ENCODE measurements at places on chromosomes 7 and 10. TPM values are rescaled to one million over a fixed set of nuclear protein-coding genes. Genes with fewer than 3 reads are reported as not detected.

- H3K36me3 ChIP-seq, result no peaks in the 10 kb centered on the region
- DNase-seq, result no peak
- H3K4me3 ChIP-seq, result no peak overlapping the region
- H3K4me1 ChIP-seq, result peaks cover 33% of the 10 kb centered on the region
- H3K27me3 ChIP-seq, result no peaks in the 10 kb centered on the region
Observed at GRCh38 chr7:30814700-30815387, 43.6 kb downstream of the MINDY4 start.

DNA sequence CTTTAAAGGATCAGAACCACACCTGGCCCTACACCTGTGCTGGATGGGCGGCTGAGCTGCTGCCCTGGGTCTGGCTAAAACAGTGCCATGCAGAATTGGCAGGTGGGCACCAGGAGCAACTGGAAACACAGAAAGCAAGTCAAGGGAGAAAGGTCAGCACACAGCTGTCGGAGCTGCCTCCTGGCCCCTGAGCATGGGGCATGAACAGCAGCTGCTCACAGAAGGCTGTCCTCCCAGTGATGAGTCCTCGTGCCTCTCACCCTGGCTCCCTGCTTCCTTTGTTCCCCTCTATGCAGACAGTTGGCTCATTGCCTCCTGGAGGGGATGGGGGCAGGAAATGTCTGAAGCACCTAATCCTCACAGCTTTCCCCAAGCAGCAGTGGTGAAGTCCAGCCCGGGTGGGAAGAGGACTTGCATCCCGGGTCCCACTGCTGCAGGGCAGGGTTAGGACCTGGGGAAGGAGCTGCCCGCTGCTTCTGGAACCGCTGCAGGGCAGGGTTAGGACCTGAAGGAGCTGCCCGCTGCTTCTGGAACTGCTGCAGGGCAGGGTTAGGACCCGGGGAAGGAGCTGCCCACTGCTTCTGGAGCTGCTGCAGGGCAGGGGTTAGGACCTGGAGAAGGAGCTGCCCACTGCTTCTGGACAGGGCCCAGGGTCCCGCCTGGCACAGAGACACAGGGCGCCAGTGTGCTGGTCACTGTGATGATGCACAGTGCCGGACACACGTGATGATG, 37.3 kb downstream of the VIPR2 start:
- no peaks in the 10 kb centered on the region for H3K36me3 ChIP-seq
- no peak overlapping the region for H3K4me3 ChIP-seq
- no peaks in the 10 kb centered on the region for H3K27me3 ChIP-seq
- no peak overlapping the region for H3K27ac ChIP-seq
- peak; percentile 45 for DNase-seq

- no peaks in the 10 kb centered on the region for H3K36me3 ChIP-seq
- no peaks in the 10 kb centered on the region for H3K4me1 ChIP-seq
- H3K4me3 ChIP-seq, result no peak overlapping the region
Observed at GRCh38 chr10:16643502-16643901, 121.8 kb upstream of the C1QL3 start.

DNA sequence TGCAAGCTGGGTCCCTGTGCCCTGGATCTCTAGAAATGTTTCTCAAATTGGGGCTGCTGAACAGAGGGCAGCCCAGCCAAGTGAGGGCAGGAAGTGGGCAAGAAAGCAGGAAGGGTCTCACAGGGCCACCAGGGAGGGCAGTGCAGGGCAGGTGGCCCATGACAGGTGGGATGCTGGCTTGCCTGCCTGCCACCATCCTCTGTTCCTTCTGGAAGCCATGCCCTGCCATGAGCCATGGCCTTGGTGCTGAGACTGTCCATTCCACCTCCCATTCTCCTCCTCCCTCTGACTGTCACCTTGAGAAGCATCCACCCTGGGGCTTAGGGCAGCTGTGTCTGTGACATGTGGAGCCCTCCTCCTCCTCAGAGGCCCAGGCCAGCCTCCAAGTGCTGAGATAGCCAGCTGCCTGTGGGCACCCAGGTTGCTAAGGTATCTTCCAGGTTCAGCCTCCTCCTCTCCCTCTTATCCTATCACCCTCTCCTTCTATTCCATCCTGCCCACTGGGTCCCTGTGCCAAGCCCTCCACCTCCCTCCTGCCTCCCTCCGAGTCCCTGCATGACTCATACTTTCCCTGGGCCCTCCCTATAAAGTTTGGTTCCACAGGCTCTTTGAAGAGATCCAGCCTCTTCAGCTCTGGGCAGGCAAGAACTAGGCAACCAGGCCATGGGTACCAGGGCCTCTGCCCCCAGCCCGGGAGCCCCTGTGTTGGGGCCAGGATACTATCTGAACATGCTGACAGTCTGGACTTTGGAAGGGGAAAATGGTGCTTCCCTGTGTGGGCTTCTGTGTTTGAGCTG, 1.3 kb downstream of the VSIR start:
- peaks cover 74% of the 10 kb centered on the region for H3K4me1 ChIP-seq
- H3K36me3 ChIP-seq, result peaks cover 17% of the 10 kb centered on the region
- peak overlapping the region; percentile 88 for H3K27ac ChIP-seq

GRCh38 chr10:129552119-129552518, 85.1 kb downstream of the MGMT start:
- no peaks in the 10 kb centered on the region for H3K4me1 ChIP-seq
- H3K36me3 ChIP-seq, result no peaks in the 10 kb centered on the region

DNA sequence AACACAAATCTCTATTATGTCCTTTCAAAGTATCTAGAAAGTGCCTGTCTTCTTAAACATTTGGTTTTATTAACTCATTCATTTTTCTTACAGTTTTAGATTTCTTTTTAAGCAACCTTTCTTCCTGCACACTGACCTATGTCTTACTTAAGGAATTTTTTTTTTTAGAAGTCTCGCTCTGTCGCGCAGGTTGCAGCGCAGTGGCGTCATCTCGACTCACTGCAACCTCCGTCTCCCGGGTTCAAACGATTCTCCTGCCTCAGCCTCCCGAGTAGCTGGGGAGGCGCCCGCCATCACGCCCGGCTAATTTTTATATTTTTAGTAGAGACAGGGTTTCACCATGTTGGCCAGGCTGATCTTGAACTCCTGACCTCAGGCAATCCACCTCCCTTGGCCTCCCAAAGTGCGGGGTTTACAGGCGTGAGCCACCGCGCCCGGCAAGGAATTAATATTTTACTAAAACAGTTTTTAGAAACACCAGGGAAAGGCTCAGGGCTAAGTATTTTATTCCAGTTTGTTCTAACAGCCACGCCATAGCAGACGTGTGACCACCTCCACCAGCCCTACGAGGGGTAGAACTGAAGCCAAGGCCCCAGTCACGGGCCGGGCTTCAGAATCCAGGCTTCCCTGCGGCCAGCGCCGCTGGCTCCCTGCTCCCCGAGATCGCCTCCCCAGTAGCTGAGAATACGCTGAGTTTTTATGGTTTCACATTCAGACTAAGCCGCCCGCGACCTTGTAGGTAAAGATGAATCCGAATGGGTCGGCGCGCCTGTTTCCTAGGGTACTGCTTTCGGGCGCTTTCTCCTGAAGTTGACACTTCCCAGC, 941 bp upstream of the LUC7L2 start:
- H3K36me3 ChIP-seq, result no peaks in the 10 kb centered on the region
- DNase-seq, result peak; percentile 58
- peak overlapping the region; percentile 84 for H3K4me3 ChIP-seq
- no peaks in the 10 kb centered on the region for H3K27me3 ChIP-seq
- peaks cover 27% of the 10 kb centered on the region for H3K4me1 ChIP-seq

DNA sequence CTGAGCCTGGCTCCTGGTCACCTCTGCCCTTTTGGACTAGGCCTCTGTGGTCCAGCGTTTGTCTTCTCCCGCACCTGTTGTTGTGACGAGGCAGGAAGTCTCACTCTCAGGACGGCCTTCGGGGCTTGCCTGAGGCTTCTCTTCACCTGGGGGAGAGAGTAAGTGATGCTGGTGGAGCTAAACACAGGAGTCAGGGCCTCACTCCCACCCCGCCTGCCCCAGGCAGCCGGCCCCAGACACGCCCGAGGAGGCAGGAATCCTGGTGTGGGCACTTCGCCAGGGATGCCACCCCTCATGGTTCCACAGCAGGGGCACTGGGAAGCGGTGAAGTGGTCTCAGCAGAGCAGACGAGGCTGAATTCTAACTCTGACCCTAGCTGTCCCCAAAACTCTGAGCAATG, 42.4 kb downstream of the IL2RA start:
- H3K27me3 ChIP-seq, result no peaks in the 10 kb centered on the region
- no peak overlapping the region for H3K4me3 ChIP-seq
- H3K27ac ChIP-seq, result no peak overlapping the region
- peaks cover 7% of the 10 kb centered on the region for H3K4me1 ChIP-seq
- H3K36me3 ChIP-seq, result no peaks in the 10 kb centered on the region

DNA sequence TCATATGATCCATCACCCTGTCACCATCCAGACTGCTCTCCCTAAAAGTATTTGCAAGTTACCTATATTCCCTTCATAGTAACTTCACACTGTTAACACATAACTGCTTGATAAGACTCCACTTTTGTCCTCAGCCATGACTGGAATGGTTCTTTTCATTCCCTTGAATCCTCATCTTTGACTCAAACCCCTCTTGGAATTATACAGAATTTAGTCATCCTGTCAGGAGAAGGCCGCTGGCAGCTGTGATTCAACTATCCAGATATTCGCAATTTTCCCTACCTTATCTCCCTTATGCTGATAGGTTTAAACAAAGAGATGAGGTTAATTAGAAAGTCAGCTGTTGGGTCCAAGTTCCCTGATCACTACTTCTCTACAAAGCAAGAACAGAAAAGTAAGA, 143.0 kb upstream of the HPS1 start:
- H3K27me3 ChIP-seq, result no peaks in the 10 kb centered on the region
- no peak overlapping the region for H3K27ac ChIP-seq
- H3K4me3 ChIP-seq, result no peak overlapping the region

DNA sequence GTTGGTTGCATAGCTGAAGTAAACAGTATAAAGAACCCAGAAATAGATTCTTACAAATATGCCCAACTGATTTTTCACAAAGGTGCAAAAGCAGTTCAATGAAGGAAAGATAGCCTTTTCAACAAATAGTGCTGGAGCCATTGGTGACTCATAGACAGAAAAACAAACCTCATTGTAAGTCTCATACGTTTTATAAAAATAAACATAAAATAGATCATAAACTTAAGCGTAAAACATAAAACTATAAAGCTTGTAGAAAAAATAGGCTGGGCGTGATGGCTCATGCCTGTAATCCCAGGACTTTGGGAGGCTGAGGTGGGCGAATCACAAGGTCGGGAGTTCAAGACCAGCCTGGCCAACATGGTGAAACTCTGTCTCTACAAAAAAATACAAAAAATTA, 318.8 kb upstream of the IGFBP3 start:
- no peak overlapping the region for H3K4me3 ChIP-seq
- H3K27ac ChIP-seq, result no peak overlapping the region
- DNase-seq, result no peak
- no peaks in the 10 kb centered on the region for H3K4me1 ChIP-seq
- H3K36me3 ChIP-seq, result no peaks in the 10 kb centered on the region
- H3K27me3 ChIP-seq, result no peaks in the 10 kb centered on the region

DNA sequence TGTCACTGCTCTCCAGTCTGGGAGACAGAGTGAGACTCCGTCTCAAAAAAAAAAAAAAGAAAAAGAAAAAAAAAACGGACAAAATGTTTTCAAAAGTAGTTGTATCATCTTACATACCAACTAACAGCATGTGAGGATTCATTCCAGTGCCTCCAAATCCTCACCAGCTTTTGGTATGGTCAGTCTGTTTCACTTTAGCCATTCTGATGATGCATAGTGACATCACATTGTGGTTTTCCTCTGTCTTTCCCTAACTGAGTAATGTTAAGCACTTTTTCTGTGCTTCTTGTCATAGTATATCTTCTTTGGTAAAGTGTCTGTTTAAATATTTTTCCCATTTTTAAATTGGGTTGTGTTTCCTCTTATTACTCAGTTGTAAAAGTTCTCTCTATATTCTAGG, 251.4 kb upstream of the CTBP2 start:
- H3K36me3 ChIP-seq, result no peaks in the 10 kb centered on the region
- H3K4me1 ChIP-seq, result no peaks in the 10 kb centered on the region
- no peak overlapping the region for H3K27ac ChIP-seq

DNA sequence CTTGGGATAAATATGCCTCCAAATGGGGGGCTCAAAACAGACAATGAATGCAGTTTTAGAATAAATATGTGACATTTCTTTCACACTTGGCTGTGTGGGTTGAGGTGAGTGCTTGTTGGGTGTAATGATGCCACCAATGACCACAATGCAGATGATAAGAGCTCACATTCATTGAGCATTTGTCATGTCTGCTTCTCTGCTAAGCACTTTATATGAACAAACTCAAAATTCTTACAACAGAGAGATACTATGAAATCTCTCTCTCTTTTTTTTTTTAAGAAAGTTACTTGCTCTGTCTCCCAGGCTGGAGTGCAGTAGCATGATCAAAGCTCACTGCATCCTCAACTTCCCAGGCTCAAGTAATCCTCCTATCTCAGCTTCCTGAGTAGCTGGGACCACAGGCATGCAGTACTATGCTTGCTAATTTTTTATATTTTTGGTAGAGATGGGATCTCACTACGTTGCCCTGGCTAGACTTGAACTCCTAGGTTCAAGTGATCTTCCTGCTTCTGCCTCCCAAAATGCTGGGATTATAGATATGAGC, 185.4 kb downstream of the JCAD start:
- no peak overlapping the region for H3K4me3 ChIP-seq
- H3K36me3 ChIP-seq, result no peaks in the 10 kb centered on the region
- DNase-seq, result no peak
- peaks cover 8% of the 10 kb centered on the region for H3K4me1 ChIP-seq

GRCh38 chr7:5661942-5662341, 119.5 kb downstream of the RNF216 start:
- H3K36me3 ChIP-seq, result peaks cover 11% of the 10 kb centered on the region
- H3K27ac ChIP-seq, result no peak overlapping the region
- no peak for DNase-seq
- H3K4me1 ChIP-seq, result peaks cover 22% of the 10 kb centered on the region
- H3K4me3 ChIP-seq, result no peak overlapping the region
- no peaks in the 10 kb centered on the region for H3K27me3 ChIP-seq

Gene CD36
- 157 TPM for total RNA-seq

Gene VIPR2
- not detected for total RNA-seq

Gene PPP1R3C
- total RNA-seq, result 10.2 TPM
